ENCODE measurements at places on chromosomes 13 and 19.
A peak's percentile ranks its signal among the peaks of the same experiment; 100 is the strongest.

GRCh38 chr19:50649433-50650391 is at the start of gene C19orf81:
TSS of gene C19orf81 (plus strand) at chr19:50649445. CDS start at chr19:50649445, 0 bp downstream.
- no peak for DNase-seq

DNA sequence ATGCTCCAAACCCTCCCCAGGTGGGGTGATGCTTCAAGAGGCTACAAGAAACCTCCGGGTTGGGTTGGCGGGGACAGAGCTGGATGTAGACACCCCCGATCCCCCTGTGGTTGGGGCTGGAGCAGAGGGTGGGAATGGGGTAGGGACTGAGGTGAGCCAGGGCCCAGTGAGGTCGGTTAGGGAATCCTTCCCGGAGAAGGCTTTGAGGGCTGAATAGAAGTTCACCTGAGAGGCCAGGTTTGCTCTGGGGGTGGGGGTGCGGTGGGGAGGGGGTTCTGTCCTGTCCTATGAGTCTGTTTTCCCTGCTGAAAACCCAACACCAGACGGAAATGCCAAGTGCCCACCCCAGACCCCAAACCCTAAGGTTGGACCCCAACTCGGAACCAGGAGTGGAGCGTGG is 69.1 kb downstream of the CELF5 start:
- no peak for DNase-seq

GRCh38 chr13:84445776-84446175 is 563.5 kb upstream of the SLITRK1 start:
- DNase-seq, result peak; percentile 72

DNA sequence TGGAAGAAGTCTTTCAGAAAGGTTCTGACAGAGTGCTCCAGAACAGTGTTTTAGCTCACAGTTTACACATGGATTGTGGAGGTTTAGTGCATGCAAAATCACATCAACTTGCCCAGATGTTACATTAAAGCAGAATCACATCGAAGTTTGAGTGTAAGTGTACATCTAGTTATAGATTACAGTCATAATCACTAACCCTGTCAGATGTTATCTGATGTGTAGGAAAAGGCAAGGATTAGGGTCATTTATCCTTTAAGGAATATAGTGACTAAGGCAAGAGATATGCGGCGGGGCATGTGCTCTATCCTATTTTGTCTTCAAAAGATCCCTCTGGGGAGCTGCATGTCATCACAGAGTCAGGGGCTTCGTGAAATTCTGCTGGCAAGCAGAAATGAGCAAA is 66.9 kb downstream of the CYSLTR2 start:
- DNase-seq, result no peak

DNA sequence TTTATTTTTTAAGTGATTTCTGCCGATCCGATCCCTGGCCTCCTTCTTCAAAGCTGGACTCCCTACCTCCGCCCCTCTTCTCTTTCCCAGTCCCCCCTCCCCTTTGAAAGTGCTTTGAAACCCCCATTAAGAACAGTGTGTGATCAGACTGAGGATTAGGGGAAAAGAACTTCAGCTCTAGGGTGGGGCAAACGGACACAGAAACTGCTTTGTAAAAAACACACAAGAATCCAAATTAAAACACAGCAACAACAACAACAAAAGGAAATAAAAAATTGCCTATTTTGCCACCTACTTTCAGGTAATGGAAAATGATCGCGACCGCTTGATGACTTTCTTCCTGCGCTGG is 1.4 kb downstream of the SPRY2 start:
- DNase-seq, result no peak

- DNase-seq, result no peak
These were observed 73.9 kb upstream of the OXGR1 start for GRCh38 chr13:97068151-97068550.

DNA sequence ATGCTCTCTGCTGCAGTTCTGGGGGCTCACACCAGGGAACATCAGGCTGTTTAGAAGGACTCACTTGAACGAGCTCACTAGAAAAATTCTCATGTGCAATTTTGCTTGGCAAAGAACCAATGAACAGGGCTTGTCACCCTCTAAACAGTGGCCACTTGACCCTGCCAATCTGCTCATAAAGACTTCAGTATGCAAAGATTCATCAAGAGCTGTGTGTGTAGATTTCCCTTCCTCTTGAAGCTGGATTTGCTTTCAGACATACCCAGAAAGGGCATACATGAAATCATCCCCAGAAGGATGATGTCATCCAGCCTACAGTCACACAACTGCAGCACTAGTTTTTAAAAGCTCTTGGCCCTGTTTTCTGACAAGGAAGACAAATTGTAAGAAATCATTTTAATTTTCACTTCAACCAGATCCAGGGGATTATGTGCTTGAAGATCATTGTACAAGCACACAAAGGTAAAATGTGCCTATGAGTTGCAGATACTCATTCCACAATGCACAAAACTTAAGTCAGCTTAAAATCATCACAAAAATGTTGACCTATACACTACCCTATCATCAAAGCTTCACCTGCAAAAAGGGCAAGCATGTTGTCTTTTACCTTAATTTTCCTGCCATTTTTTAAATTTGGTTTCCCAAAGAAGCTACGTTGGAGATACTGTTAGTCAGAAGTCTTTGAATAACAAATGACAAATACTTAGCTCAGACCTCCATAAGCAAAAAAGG is 5.2 kb upstream of the STK24 start:
- DNase-seq, result no peak

All from RWPE2 (cell line).